ENCODE measurements at places on chromosomes 6 and 20. TPM values are rescaled to one million over a fixed set of nuclear protein-coding genes. Genes with fewer than 3 reads are reported as not detected.
A peak's percentile ranks its signal among the peaks of the same experiment; 100 is the strongest.

DNA sequence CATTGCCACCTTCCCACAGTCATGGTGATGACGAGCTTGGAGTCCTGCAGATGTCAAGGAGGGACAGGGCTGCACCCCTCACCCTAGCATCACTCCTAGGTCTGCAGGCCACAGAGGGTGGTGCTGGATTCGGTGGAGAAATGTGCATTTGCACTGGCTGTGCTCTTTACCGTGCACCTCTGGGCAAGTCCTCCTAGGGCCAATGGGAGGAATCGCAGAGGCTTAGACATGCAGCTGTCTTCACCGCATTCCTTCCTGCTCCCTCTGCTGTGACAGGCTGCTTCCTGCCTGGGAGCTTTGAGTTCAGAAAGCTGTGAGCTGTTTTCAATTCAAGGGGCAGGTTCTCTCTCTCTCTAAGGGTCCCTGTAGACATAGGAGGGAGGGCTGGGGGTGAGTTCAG is 85.1 kb downstream of the EDN3 start:
- H3K4me1 ChIP-seq = no peaks in the 10 kb centered on the region
- H3K27ac ChIP-seq = no peak overlapping the region
- H3K27me3 ChIP-seq = no peaks in the 10 kb centered on the region
- no peak for DNase-seq

GRCh38 chr6:30847421-30847970 is 36.8 kb upstream of the DDR1 start:
- no peak for DNase-seq
- no peaks in the 10 kb centered on the region for H3K27me3 ChIP-seq
- no peak overlapping the region for H3K27ac ChIP-seq
- H3K4me3 ChIP-seq = no peak overlapping the region

- H3K27ac ChIP-seq = no peak overlapping the region
- H3K4me3 ChIP-seq = no peak overlapping the region
- H3K36me3 ChIP-seq = no peaks in the 10 kb centered on the region
- H3K27me3 ChIP-seq = no peaks in the 10 kb centered on the region
Measured at GRCh38 chr20:62374331-62375152, 7.4 kb upstream of the LAMA5 start.

GRCh38 chr20:25281541-25281991 is 33.7 kb downstream of the PYGB start:
- DNase-seq = peak; percentile 67
- no peaks in the 10 kb centered on the region for H3K4me1 ChIP-seq

DNA sequence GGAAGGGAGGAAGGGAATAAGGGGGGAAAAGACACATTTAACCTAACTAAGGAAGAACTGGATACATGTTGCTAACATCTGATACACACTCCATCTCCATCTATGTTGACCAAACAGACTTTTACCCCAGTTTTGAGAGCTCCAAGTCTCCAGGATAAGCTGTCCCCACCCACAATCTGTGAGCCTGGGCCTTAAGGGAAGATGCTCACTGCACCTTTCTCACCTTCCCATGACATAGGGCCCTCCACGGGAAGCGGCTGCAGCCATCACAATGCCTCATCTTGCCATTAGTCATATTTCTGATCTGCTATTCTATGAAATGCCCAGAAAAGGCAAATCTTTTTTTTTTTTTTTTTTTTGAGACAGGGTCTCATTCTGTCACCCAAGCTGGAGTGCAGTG is 126.6 kb upstream of the SALL4 start:
- H3K36me3 ChIP-seq = no peaks in the 10 kb centered on the region
- no peaks in the 10 kb centered on the region for H3K27me3 ChIP-seq
- H3K27ac ChIP-seq = no peak overlapping the region
- no peaks in the 10 kb centered on the region for H3K4me1 ChIP-seq
- DNase-seq = no peak

GRCh38 chr20:53867741-53868351 is 202.5 kb downstream of the BCAS1 start:
- H3K27me3 ChIP-seq = no peaks in the 10 kb centered on the region
- no peak overlapping the region for H3K27ac ChIP-seq
- DNase-seq = no peak
- H3K36me3 ChIP-seq = no peaks in the 10 kb centered on the region

- no peak for DNase-seq
- no peaks in the 10 kb centered on the region for H3K36me3 ChIP-seq
Measured at GRCh38 chr6:113846577-113846976, 10.6 kb upstream of the MARCKS start.

The KIFC1 gene
- total RNA-seq = 2.0 TPM

The POU5F1 gene
- total RNA-seq = 2.2 TPM

- H3K4me3 ChIP-seq = no peak overlapping the region
- no peaks in the 10 kb centered on the region for H3K27me3 ChIP-seq
- H3K27ac ChIP-seq = no peak overlapping the region
- H3K36me3 ChIP-seq = peaks cover 6% of the 10 kb centered on the region
- no peaks in the 10 kb centered on the region for H3K4me1 ChIP-seq
Measured at GRCh38 chr6:144561455-144562043, 276.4 kb downstream of the UTRN start.

- no peak overlapping the region for H3K27ac ChIP-seq
- DNase-seq = no peak
- H3K4me1 ChIP-seq = no peaks in the 10 kb centered on the region
- H3K36me3 ChIP-seq = peaks cover 2% of the 10 kb centered on the region
Measured at GRCh38 chr6:157121897-157122296, 201.4 kb downstream of the TMEM242 start.

The HTR1E gene
- not detected for total RNA-seq

DNA sequence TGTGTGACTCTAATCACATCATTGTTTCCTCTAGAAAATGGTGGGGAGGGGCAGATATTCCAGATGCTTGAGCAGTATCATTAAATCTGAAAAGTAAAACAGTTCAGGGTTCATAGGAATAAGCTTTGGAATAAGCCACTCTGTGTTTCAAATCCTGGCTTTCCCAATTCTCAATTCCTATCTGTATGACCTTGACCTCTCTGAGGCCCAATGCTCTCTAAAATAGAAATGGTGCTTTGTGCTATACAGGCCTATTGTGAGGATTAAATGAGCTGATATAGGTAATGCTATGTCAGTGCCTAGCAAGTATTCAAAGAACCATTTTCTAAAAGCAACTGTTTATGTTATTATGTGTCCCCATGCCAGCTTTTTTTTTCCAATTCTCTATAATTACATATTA is 209.0 kb upstream of the PRSS16 start:
- DNase-seq = no peak
- H3K4me3 ChIP-seq = no peak overlapping the region
- no peaks in the 10 kb centered on the region for H3K36me3 ChIP-seq
- H3K27ac ChIP-seq = no peak overlapping the region
- no peaks in the 10 kb centered on the region for H3K27me3 ChIP-seq

The LAMA2 gene
- total RNA-seq = 86.5 TPM

All from aorta (tissue), 5 donors.